Aorta (tissue), 5 donors: ENCODE measurements at places on chromosomes 16 and 17. TPM values are rescaled to one million over a fixed set of nuclear protein-coding genes. Genes with fewer than 3 reads are reported as not detected.

The WNT9B gene
- total RNA-seq: 0.57 TPM

The TMEM114 gene
- total RNA-seq: not detected

The EME1 gene
- not detected for total RNA-seq

The CX3CL1 gene
- 45.5 TPM for total RNA-seq

The ABCC3 gene
- 54.9 TPM for total RNA-seq

DNA sequence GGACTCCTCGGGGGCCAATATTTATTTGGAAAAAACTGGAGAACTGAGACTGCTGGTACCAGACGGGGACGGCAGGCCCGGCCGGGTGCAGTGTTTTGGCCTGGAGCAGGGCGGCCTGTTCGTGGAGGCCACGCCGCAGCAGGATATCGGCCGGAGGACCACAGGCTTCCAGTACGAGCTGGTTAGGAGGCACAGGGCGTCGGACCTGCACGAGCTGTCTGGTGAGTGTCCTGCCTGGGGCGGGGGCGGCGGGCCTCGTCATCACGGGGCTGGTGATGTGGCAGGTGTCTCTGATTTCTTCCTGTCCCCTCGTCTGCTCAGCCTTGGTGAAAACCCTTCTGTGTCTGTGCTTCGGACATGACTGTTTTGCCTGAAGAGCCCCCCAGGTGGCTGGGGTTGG lies 5.7 kb downstream of the METRNL start:
- no peaks in the 10 kb centered on the region for H3K36me3 ChIP-seq
- no peaks in the 10 kb centered on the region for H3K27me3 ChIP-seq
- no peaks in the 10 kb centered on the region for H3K4me1 ChIP-seq
- no peak overlapping the region for H3K4me3 ChIP-seq
- DNase-seq: no peak

GRCh38 chr16:27460663-27461482 lies 58.9 kb downstream of the IL21R start:
- H3K36me3 ChIP-seq: peaks cover 5% of the 10 kb centered on the region
- H3K4me3 ChIP-seq: no peak overlapping the region
- no peaks in the 10 kb centered on the region for H3K27me3 ChIP-seq
- no peak overlapping the region for H3K27ac ChIP-seq
- no peaks in the 10 kb centered on the region for H3K4me1 ChIP-seq

- H3K27me3 ChIP-seq: no peaks in the 10 kb centered on the region
- peaks cover 3% of the 10 kb centered on the region for H3K4me1 ChIP-seq
- no peaks in the 10 kb centered on the region for H3K36me3 ChIP-seq
- no peak for DNase-seq
- no peak overlapping the region for H3K4me3 ChIP-seq
- no peak overlapping the region for H3K27ac ChIP-seq
Observed at GRCh38 chr16:75621170-75621477, 2.0 kb downstream of the ADAT1 start.

- H3K36me3 ChIP-seq: no peaks in the 10 kb centered on the region
- no peaks in the 10 kb centered on the region for H3K4me1 ChIP-seq
- no peaks in the 10 kb centered on the region for H3K27me3 ChIP-seq
- H3K27ac ChIP-seq: no peak overlapping the region
- no peak overlapping the region for H3K4me3 ChIP-seq
Observed at GRCh38 chr17:82222816-82223215, 6.0 kb upstream of the SLC16A3 start.

- H3K27me3 ChIP-seq: no peaks in the 10 kb centered on the region
- no peak for DNase-seq
- H3K4me1 ChIP-seq: no peaks in the 10 kb centered on the region
- H3K27ac ChIP-seq: no peak overlapping the region
Observed at GRCh38 chr16:86668136-86668910, 90.0 kb downstream of the FOXL1 start.

DNA sequence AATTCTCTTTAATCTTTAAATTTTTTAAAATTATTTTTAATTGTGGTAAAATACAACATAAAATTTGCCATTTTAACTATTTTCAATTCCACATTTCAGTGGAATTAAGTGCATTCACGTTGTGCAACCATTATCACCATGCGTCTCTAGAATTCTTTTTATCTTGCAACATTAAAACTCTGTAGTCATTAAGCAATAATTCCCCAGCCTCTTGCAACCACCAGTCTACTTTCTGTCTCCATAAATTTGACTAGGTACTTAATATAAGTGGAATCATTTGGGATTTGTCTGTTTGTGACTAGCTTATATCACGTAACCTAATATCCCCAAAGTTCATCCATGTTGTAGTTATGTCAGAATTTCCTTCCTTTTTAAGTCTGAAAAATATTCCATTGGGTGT lies 79.1 kb downstream of the TAOK1 start:
- H3K36me3 ChIP-seq: no peaks in the 10 kb centered on the region
- H3K27me3 ChIP-seq: no peaks in the 10 kb centered on the region
- H3K4me3 ChIP-seq: no peak overlapping the region
- no peak for DNase-seq
- no peaks in the 10 kb centered on the region for H3K4me1 ChIP-seq
- no peak overlapping the region for H3K27ac ChIP-seq

GRCh38 chr17:74361230-74362068 lies at the start of gene BTBD17:
Gene BTBD17, minus strand, starts transcription at chr17:74361868. Its CDS starts 49 bp downstream, at chr17:74361819.
- H3K27ac ChIP-seq: no peak within 1 kb of the TSS
- DNase-seq: no peak
- no peaks in the 10 kb centered on the region for H3K27me3 ChIP-seq

- DNase-seq: peak; percentile 81
- H3K36me3 ChIP-seq: no peaks in the 10 kb centered on the region
- no peak overlapping the region for H3K4me3 ChIP-seq
- no peaks in the 10 kb centered on the region for H3K27me3 ChIP-seq
- H3K27ac ChIP-seq: no peak overlapping the region
- no peaks in the 10 kb centered on the region for H3K4me1 ChIP-seq
Observed at GRCh38 chr17:78263063-78263735, 31.8 kb downstream of the TMEM235 start.

DNA sequence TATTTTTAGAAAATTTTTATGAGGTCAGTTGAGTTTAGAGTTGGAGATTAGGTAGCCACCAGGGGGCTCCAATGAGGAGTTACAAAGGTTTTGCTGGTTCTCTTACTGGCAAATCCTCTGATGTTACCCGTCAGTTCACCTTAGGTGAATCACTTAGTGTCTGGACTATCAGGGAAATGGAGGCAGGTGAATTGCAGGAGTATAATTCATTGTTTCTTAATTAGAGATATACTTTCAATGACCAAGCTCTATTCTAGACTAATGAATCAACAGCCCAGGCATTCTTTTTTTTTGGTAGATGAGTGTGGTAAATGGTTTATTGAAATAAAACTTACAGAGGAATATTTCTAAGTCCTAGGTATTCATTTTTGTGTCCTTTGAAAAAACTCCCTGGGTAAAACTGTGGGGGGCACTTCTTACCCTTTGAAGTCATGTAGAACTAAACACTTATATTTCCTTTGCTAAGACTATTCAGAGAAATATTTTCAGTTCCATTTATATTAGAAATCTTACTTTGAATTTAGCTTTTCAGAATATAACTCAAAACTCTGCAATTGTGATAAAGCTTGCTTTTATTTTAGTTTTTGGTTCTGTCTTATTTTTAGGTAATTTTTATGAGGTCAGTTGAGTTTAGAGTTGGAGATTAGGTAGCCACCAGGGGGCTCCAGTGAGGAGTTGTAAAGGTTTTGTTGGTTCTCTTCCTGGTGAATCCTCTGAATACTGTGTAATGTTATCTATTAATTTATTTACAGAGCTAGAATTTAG lies 17.7 kb downstream of the PSMD11 start:
- no peak overlapping the region for H3K4me3 ChIP-seq
- H3K27ac ChIP-seq: no peak overlapping the region
- no peaks in the 10 kb centered on the region for H3K27me3 ChIP-seq
- H3K4me1 ChIP-seq: no peaks in the 10 kb centered on the region
- peaks cover 2% of the 10 kb centered on the region for H3K36me3 ChIP-seq

- H3K27me3 ChIP-seq: no peaks in the 10 kb centered on the region
- DNase-seq: no peak
- H3K36me3 ChIP-seq: no peaks in the 10 kb centered on the region
- H3K27ac ChIP-seq: no peak overlapping the region
- H3K4me3 ChIP-seq: no peak overlapping the region
Observed at GRCh38 chr16:35795361-35796029, 2336.1 kb downstream of the TP53TG3F start.

GRCh38 chr16:30609002-30609925 lies 925 bp downstream of the ZNF689 start:
- peak overlapping the region; percentile 64 for H3K27ac ChIP-seq
- H3K4me1 ChIP-seq: no peaks in the 10 kb centered on the region
- DNase-seq: peak; percentile 71
- peaks cover 3% of the 10 kb centered on the region for H3K36me3 ChIP-seq
- no peaks in the 10 kb centered on the region for H3K27me3 ChIP-seq
- peak overlapping the region; percentile 83 for H3K4me3 ChIP-seq

DNA sequence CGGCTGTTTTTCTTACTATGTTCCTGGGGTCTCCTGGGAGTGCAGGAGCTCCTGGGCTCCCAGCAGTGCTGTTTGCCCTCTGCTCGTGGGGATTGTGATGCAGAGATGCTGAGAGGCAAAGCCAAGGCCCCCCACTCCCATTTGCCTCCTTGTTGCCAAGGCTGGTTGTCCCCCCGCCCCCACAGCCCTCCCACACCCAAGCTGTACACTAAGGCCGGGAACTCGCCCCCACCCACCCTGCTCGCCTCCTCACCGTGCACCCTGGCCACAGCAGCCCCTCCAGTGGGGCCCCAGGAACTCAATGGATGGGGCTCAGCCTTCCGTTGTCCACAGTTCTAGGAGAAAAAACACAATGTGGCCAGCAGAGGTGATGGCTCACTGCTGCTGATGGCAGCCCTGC lies 10.2 kb downstream of the NLRC3 start:
- H3K27ac ChIP-seq: no peak overlapping the region
- no peak overlapping the region for H3K4me3 ChIP-seq
- no peak for DNase-seq
- H3K36me3 ChIP-seq: no peaks in the 10 kb centered on the region
- no peaks in the 10 kb centered on the region for H3K27me3 ChIP-seq
- no peaks in the 10 kb centered on the region for H3K4me1 ChIP-seq

- no peaks in the 10 kb centered on the region for H3K36me3 ChIP-seq
- no peaks in the 10 kb centered on the region for H3K4me1 ChIP-seq
- no peak for DNase-seq
- no peak overlapping the region for H3K4me3 ChIP-seq
- H3K27ac ChIP-seq: no peak overlapping the region
- no peaks in the 10 kb centered on the region for H3K27me3 ChIP-seq
Observed at GRCh38 chr17:68074279-68074678, 38.7 kb downstream of the KPNA2 start.
